ENCODE measurements at places on chromosomes 4 and X. TPM values are rescaled to one million over a fixed set of nuclear protein-coding genes. Genes with fewer than 3 reads are reported as not detected.

DNA sequence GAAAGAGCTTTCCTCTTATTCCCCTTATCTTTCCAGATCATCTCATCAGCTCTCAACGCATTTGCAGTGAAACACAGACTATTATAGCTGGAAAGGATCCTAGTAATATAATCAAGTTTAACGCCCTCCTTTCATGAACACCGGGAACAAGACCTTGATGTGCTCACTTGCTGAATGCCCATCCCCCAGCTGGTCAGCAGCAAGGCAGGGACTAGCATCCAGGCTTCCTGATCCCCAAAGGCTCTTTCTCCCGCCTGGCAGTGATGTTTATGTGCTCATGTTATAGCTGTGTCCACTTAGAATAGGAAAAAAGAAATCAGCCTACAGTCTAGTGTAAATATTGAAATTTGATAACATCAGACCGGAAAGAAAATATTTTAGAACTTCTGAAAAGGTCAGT, 24.6 kb downstream of the GPC4 start:
- DNase-seq = no peak
- H3K27me3 ChIP-seq = no peaks in the 10 kb centered on the region
- no peaks in the 10 kb centered on the region for H3K36me3 ChIP-seq
- no peaks in the 10 kb centered on the region for H3K4me1 ChIP-seq

Gene DGAT2L6
- total RNA-seq = not detected

Gene FAM236D
- not detected for total RNA-seq

Gene NLGN4X
- total RNA-seq = not detected

DNA sequence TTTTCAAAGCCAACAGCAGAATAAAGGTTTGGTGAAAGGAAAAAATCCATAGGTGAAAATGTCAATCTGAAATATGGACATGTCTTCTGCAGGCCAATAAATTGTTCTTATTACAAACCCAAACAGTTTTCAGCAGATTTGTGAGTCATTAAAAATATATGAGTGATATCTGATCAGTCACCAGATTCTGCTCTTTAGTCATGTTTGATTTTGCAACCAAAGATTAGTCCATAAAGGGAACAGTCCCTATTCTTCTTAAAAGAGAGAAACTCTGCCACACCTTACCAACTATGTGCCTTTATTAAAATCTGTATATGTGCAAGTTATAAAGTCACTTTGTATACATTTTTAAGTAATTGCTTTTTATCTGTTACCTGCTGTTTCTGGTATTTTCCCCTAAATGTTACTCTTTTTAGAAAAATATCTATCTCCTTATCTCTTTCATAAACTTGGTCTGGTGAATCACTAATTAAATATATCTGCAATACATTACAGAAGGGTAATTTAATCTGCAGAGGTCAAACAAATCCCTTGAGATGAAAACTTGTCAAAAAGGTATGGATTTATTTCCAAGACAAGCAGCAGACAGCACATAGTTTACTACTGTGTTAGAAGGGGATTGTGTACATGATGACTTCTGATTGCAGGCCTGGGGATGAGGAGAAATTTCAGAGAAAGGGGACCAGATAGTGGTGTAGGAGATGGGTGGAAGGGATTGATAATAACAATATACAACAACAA, 322.9 kb upstream of the NWD2 start:
- DNase-seq = no peak
- H3K27me3 ChIP-seq = no peaks in the 10 kb centered on the region
- no peaks in the 10 kb centered on the region for H3K4me1 ChIP-seq

- no peaks in the 10 kb centered on the region for H3K27me3 ChIP-seq
- H3K36me3 ChIP-seq = peaks cover 35% of the 10 kb centered on the region
- peak overlapping the region; percentile 34 for H3K4me3 ChIP-seq
Observed at GRCh38 chr4:39933671-39934590, 43.8 kb downstream of the PDS5A start.

DNA sequence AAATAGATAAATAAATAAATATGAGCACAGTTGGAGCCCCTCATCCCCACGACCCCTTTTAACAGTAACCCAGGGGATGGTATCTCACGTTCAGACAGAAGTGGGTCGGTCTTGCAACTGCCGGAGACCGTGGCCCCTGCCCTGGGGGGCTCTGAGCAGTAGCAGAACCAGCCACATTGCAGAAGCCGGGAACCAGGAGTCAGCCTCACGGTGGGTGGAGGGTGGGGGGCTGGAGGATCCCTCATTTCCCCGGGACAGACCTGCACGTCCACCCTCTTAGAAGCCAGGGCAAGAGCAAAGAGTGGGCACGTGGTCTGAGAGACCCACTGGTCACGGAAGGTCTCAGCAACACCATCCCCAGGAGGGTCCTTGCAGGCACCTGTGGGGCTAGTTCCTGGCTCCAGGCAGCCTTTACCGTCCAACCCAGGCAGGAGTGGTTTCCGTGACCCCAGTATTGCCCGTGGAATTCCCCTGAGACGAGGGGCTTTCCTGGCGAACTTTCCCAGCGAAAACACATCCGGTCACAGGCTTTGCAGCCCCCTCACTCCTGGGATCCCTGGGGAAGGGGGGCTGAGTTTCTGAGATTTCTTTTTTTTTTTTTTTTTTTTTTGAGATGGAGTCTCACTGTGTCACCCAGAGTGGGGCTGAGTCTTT, 8.8 kb upstream of the IL3RA start:
- no peak for DNase-seq
- H3K36me3 ChIP-seq = no peaks in the 10 kb centered on the region
- no peak overlapping the region for H3K27ac ChIP-seq
- H3K27me3 ChIP-seq = peaks cover 6% of the 10 kb centered on the region
- H3K4me1 ChIP-seq = peaks cover 6% of the 10 kb centered on the region
- H3K4me3 ChIP-seq = no peak overlapping the region

DNA sequence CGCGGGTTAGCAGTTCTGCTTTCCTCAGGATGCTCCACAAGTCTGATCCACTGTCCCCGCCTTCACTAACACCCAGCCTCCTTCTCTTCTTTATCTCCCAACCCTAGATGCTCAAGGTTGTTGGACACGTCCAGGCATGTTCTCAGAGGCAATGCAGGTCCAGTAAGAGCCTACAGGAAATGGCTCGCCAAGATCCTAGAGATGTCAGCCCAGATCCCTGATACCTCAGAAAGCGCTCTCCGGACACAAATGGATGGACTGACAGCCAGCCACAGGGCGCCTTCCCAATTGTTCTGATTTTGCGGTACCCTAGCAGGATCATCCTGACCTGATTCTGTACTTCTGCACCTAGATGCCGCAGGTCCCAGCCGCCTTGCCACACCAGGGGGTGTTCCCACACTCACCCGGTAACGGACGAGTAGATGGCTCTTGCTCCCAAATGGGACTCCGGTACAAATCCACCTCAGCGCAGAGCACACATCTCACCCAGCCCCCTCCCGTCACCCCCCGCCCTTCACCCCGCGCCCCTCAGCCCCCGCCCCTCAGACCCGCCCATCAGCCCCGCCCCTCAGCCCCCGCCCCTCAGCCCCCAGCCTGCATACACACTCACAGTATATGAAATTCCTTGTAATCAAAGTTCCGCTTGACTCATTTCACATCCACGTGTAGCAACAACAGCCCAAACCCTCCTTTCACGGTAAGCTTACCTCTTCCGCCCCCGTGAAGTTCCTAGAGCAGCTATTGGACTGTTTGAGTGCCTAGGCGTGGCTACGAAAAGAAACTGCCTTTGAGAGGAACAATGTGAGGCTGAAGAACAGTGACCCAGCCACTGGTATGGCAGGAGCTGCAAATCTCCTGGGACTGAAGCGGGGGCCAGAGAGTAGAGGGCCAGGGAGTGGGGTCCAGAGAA, at the start of gene EDA2R:
TSS of gene EDA2R (minus strand) at position 488 of the 910 bp plus-strand sequence. CDS start 23,058 bp downstream, outside the sequence.
- H3K27me3 ChIP-seq = peaks cover 2% of the 10 kb centered on the region
- peak within 1 kb of the TSS; percentile 79 for H3K4me3 ChIP-seq
- H3K4me1 ChIP-seq = peaks cover 16% of the 10 kb centered on the region
- DNase-seq = peak; percentile 48

DNA sequence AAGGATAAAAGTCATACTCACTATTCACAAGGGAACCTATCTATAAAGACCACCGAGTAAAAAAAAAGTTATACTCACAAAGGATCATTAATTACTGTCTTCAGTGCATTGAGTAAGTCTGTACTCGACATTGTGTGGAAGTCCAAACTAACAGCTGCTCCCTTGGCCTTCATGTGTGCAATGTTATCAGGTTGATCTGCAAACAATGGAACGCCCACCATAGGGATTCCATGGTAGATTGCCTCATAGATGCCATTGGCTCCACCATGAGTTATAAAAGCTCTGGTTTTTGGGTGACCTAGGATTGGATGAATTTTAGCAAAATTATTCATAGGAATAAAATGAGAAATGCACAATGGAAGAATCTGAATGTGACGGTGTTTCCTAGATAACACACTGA, 10.6 kb downstream of the UGT2B4 start:
- no peak for DNase-seq
- H3K36me3 ChIP-seq = no peaks in the 10 kb centered on the region
- no peaks in the 10 kb centered on the region for H3K4me1 ChIP-seq
- no peak overlapping the region for H3K27ac ChIP-seq
- H3K4me3 ChIP-seq = no peak overlapping the region

Gene TNMD
- not detected for total RNA-seq

Gene SPANXN3
- not detected for total RNA-seq

Gene GUCY1B1
- total RNA-seq = 0.10 TPM

DNA sequence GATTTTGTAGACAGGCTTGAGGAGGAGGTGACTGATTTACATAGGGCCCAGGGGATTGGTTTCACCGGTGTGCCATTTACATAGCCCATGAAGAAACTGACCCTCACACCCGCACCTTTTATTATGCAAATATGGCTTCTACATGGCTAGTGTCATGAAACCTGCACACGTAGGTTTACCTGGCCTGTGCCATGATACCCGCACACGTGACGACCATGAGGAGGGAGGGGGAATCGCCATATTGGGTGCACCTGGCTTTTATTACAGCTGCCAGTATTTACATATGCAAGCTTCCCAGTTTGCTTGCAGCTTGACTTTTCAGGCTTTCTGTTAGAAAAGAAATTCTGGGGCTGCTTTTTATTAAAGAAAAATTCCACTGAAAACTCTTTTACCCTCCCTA, 359.7 kb downstream of the ADAM29 start:
- no peaks in the 10 kb centered on the region for H3K27me3 ChIP-seq
- no peaks in the 10 kb centered on the region for H3K4me1 ChIP-seq
- no peak for DNase-seq
- no peak overlapping the region for H3K27ac ChIP-seq
- H3K4me3 ChIP-seq = no peak overlapping the region
- no peaks in the 10 kb centered on the region for H3K36me3 ChIP-seq

- H3K4me3 ChIP-seq = no peak overlapping the region
- no peak for DNase-seq
- H3K36me3 ChIP-seq = no peaks in the 10 kb centered on the region
- H3K27ac ChIP-seq = no peak overlapping the region
- no peaks in the 10 kb centered on the region for H3K27me3 ChIP-seq
- H3K4me1 ChIP-seq = no peaks in the 10 kb centered on the region
Observed at GRCh38 chrX:30008031-30008430, 207.3 kb upstream of the MAGEB2 start.

- H3K27ac ChIP-seq = no peak overlapping the region
- no peak for DNase-seq
- H3K27me3 ChIP-seq = peaks cover 11% of the 10 kb centered on the region
- H3K36me3 ChIP-seq = no peaks in the 10 kb centered on the region
- H3K4me1 ChIP-seq = no peaks in the 10 kb centered on the region
Observed at GRCh38 chr4:26223155-26223554, 97.7 kb upstream of the RBPJ start.

Gene NALF2
- total RNA-seq = not detected

All from activated CD8-positive, alpha-beta T cell treated with anti-CD3 and anti-CD28 coated beads, Interleukin-2, amount 10 ng/mL, durations not matched to agents 7 days and 5 days (primary cell).